ENCODE measurements at places on chromosomes 5 and 9.

DNA sequence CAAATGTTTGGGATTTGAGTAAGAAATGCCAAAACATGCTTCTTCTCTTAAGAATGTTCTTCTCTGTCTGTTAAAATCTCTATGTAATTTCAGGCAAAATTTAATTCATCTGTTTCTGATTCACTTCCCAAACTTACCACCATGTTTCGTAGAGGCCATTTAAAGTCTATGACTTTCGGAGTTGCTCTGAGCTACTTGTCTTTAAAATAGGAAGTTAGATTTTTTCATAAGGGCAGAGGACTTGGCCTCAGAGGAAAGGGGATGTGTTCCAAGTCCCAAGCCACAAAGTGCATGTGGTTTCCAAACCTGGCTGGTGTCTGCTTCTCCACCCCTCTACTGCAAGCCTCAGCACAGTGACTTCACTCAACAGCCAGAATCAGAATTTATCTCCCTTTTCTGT, 111.3 kb upstream of the ADRA1B start:
- no peak for DNase-seq

- DNase-seq: no peak
Measured at GRCh38 chr5:175800656-175801081, 70.7 kb upstream of the CPLX2 start.

- no peak for DNase-seq
Measured at GRCh38 chr9:115396071-115396529, 278.1 kb upstream of the TNC start.

DNA sequence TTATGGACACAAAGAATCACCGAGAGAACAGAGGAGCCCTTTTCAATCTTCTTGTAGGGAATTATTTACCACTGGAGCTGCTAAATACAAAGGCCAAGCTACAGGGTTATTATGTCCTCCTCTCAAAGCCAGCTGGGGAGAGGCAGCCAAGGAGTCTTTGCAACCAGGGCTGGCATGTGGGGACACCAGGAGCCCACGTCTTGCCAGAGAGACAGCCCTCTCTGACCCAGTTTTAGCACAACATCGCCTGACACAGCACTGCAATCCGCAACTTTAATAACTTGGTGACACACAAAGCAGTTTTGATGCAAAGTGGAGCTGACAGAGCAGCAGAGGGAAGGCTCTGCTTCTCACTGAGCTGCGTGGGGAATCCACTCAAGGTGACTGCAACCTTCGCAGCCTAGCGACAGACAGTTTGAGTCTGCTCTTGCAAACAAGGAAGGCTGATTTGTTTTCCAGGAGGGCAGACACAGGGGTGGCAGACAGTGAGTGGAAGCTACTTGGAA, 33.6 kb downstream of the TLR4 start:
- DNase-seq: no peak

DNA sequence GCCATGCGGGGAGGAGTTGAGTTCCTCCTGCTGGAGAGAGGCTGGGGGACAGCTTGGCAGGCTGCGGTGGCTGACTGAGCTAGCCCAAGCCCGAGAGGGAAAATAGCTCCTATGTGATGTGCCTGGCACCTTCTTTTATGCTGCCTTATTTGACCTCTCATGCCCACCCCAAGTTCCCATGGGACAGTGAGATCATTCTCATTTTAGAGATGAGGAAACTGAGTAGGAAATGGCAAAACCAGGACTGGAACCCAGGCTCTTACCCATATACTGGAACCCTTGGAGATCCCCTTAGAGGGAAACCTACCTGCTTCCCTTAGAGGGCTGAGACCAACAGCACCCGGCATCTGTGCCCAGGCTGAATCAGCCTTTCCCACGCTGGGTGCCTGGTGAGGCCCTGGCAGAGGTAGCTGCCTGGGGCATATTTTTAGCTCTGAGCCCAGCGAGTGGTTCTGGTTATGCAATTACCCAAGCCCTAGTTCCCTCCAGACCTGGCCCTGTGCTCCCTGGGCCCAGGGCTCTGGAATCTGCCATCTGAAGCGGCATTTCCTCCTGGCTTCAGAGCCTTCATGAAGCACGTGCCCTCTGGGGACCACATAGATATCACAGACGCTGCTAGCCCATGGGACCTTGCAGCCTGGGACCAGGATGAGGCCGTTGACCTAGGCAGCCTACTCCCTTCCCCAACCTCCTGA, 23.6 kb downstream of the COL27A1 start:
- DNase-seq: no peak

DNA sequence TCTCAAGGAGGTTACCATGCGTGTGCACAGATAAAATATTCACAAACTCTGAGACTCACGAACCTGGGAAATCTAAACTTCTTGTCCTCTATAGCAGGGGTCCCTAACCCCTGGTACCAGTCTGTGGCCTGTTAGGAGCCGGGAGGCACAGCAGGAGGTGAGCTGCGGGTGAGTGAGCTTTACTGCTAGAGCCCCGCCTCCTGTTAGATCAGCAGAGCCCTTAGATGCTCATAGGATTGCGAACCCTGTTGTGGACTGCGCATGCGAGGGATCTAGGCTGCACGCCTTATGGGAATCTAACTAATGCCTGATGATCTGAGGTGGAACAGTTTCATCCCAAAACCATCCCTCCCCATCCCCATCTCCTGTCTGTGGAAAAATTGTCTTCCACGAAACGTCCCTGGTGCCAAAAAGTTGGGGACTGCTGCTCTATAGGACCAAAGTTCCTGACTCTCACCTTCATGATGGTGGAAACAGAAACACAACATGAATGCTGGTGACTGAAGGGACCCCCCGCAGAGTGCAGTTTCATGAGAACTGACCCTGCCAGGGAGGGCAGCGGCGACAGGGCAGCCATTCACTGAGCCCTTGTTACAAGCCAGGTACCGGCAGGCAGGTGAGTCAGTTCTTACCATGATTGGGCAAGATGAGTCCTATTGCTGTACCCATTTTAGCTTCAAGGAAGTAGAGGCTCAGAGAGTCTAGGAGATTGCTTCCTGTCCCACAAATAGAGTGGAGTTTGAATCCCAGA, 181.9 kb downstream of the RGS3 start:
- DNase-seq: no peak

DNA sequence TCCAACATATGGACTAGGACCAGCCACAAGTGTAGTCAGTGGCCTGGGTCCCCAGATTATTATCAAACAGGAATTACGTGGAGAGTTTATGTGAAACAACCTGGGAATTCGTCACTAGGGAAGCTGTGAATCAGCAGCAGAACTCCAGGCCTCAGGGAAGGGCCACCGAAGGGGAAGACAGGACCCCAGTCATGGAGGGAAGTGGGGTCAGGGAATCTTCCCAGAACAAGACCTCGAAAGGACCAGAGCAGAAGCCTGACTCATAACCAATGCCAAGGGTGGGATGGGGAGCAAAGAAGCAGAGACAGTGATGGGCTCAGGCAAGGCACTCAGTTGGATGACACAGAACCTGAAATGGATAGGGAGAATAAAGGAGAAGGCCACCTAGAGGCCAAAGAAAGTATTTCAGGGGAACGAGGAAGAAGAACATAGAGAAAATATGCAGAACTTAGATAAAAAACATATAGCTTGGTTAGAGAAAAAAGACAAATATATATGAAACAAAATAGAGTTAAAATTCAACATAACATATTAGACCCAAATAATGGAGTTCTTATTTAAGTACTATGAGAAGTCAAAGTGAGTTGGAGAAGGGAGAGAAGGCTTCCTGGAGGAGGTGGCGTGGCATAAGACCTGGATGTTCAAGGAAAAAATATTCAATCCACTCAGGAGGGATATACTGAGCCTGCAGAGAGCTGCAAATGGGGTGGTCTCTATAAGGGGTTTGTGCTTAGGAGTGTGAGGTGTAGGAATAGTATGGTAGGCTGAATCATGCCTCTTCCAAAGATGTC, 66.7 kb upstream of the CAST start:
- no peak for DNase-seq

DNA sequence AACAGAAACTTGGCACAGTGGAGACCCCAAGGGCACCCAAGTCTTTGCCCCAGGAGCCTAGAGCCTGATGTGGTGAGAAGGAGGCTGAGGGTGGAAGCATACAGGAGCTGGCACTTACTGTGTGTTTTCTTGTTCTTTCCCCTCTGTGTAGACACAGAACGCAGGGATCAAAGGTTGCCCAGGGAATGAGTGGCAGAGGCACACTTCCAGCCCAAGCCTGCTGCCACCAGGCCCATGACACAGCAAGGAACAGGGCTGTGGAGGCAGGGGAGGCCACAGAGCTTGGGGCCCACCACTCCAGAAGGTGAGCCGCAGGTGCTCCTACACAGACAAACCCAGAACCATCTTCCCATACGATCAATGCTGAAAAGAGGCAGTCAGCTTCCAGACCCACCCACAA, 73.9 kb upstream of the S1PR3 start:
- no peak for DNase-seq

GRCh38 chr5:128174951-128175350, 91.4 kb downstream of the SLC12A2 start:
- DNase-seq: no peak

DNA sequence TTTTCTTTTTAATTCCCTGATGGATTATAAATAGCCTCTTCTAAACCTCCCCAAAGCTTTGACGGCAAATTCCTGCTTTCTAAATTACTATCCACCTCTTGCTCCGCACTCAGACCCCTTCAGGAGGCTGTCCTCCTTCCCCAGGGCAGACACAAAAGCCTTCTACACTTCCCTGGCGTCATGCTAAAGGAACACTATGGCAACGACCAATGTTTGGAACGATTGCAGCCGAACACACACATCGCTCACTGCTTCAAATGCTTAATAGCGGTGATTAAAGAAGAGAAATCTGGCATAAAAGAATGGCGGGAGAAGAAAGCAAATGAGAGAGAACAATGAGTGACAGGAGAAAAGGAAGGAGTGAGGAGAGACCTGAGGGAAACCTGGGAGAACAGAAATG, 297.3 kb downstream of the MLLT3 start:
- DNase-seq: no peak

DNA sequence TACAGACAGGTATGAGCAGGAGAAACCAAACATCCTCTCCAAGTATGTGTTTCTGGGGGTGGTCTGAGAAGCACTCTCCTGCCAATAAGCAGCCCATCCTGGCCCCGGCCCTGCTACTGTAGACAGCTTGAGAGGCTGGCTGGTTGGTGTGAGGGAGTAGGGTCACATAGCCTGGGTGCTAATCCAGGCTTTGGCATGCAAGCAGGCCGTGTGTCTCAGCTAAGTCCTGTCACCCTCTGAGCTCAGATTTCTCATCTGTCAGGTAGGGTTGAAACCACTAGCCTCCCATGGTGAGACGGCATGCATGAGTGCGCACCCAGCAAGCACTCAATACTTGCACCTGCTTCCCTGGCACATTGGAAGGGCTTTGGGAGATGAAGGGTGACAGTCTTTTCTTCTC, 49.8 kb upstream of the PHYKPL start:
- DNase-seq: no peak

Measured in stimulated activated CD8-positive, alpha-beta memory T cell treated with anti-CD3 and anti-CD28 coated beads, Interleukin-15, amount 100 ng/mL, for 48 hours (primary cell).